Peyer's patch (tissue), 4 donors: ENCODE measurements at places on chromosomes 4 and X. TPM values are rescaled to one million over a fixed set of nuclear protein-coding genes. Genes with fewer than 3 reads are reported as not detected.

GRCh38 chr4:145498430-145498829, 16.8 kb downstream of the SMAD1 start:
- H3K4me1 ChIP-seq: no peaks in the 10 kb centered on the region
- H3K27me3 ChIP-seq: no peaks in the 10 kb centered on the region
- no peak for DNase-seq
- no peak overlapping the region for H3K4me3 ChIP-seq
- H3K27ac ChIP-seq: no peak overlapping the region

The KIT gene
- 9.8 TPM for total RNA-seq

DNA sequence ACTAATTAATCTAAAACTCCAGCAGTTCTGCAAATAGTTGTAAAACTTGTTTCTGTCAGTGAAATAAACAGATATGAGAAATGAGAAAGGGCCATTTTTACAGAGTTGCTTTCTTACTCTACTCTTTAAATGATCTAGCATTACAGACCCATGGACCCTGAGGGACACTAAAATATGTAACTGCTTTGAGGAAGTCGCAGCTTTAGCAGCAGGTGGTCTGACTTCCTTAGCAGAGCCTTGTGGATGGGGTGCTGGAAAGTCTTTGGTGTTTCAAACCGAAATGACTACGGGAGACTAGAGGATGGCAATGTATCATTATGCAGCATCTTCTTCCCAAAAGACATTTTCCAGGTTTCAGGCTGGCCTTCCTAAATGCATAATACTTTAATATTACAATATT, 18.7 kb downstream of the SHISA3 start:
- peaks cover 19% of the 10 kb centered on the region for H3K36me3 ChIP-seq
- H3K27ac ChIP-seq: no peak overlapping the region
- H3K27me3 ChIP-seq: no peaks in the 10 kb centered on the region

DNA sequence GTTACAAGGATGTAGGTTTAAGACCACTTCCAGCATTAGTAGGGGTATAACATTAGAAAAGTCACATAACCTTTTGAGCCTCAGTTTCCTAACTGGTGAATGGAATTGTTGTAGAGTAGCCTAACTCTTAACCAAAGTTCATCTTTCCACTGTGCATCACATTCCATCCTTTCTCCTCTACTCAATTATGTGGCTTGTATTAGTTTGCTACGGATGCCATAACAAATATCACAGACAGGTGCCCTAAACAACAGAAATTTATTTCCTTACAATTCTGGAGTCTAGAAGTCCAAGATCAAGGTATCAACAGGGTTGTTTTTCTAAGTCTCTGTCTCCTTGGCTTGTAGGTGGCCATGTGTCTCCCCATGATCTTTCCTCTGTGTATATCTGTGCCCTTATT, 231.9 kb downstream of the RASL11B start:
- DNase-seq: no peak
- H3K27ac ChIP-seq: no peak overlapping the region
- H3K4me1 ChIP-seq: no peaks in the 10 kb centered on the region
- H3K36me3 ChIP-seq: no peaks in the 10 kb centered on the region
- no peaks in the 10 kb centered on the region for H3K27me3 ChIP-seq
- H3K4me3 ChIP-seq: no peak overlapping the region

DNA sequence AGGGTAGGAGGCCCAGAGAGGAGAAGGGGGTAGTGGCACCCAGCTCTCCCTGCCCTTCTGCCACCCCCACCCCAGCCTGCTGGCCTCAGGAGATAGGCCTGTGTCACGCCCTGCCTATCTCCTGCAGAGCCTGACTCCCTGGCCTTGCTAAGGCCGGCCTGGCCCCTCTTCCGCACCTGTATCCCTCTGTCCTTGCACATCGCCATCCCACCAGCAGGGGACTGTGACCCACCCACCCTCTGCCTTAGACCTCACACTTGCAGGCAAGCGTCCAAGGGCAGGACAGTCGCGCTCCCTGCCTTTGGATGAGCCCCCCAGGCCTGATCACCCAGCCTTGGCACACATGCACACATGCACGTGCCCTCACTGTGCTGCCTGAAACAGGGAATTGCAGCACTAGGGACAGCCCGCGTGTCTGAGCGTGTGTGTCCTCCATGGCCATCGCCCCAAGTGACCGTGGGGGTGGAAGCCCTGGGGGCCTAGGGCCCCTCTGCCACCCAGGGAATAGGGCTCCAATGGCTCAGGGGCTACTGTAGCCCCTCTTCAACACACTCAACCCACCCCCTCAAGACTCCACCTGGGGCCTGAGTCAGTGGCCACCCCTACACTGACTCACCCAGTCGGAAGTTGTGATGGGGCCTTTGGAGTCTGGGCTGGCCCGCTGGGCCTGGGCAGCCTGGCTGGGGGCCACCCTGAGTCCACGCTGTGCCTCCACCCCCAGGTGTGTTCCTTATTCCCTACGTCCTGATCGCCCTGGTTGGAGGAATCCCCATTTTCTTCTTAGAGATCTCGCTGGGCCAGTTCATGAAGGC, 2.1 kb downstream of the SLC6A8 start:
- peak overlapping the region; percentile 58 for H3K4me3 ChIP-seq
- H3K27ac ChIP-seq: peak overlapping the region; percentile 65
- no peaks in the 10 kb centered on the region for H3K36me3 ChIP-seq
- H3K4me1 ChIP-seq: no peaks in the 10 kb centered on the region
- DNase-seq: peak; percentile 43
- no peaks in the 10 kb centered on the region for H3K27me3 ChIP-seq

DNA sequence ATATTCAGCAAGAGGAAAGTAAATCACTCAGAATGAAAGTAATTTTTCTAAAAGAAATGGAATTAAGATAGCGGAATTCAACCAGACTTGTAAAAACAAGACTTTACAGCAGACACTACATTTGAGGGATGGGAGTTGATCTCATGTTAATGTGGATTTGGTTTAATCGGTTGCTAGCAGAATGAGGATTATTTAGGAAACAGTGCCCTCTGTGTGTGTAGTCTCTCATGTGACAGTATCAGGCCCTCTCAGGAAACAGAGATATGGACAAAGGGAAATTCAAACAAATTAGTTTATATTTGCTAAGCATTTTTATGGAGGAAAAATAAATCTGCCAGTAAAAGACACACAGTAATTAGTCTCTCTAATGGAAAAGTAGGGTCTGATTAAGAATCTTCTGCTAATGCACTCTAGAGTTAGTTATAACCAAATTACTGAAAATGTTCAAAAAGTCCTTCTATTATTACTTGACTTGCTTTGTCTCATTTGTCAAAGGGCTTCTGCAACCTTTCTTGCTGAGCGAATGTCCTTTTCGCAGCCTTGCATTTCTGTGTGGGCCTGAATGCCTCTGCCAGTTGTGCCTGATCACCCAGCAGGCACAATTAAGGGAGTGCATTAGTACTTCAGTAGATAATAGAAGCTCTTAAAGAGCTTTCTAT, 1282.3 kb upstream of the TENM3 start:
- no peak for DNase-seq
- no peaks in the 10 kb centered on the region for H3K4me1 ChIP-seq
- no peak overlapping the region for H3K4me3 ChIP-seq
- H3K27ac ChIP-seq: no peak overlapping the region
- no peaks in the 10 kb centered on the region for H3K36me3 ChIP-seq
- H3K27me3 ChIP-seq: no peaks in the 10 kb centered on the region

The PIN4 gene
- total RNA-seq: 6.5 TPM

The SUPT20HL2 gene
- total RNA-seq: not detected

The PSAPL1 gene
- not detected for total RNA-seq

The ABHD18 gene
- 20.5 TPM for total RNA-seq

- H3K27ac ChIP-seq: no peak overlapping the region
- H3K4me1 ChIP-seq: no peaks in the 10 kb centered on the region
- no peak overlapping the region for H3K4me3 ChIP-seq
- H3K36me3 ChIP-seq: no peaks in the 10 kb centered on the region
Measured at GRCh38 chrX:50157545-50158135, 43.2 kb downstream of the AKAP4 start.

The GUCY1B1 gene
- 1.6 TPM for total RNA-seq

DNA sequence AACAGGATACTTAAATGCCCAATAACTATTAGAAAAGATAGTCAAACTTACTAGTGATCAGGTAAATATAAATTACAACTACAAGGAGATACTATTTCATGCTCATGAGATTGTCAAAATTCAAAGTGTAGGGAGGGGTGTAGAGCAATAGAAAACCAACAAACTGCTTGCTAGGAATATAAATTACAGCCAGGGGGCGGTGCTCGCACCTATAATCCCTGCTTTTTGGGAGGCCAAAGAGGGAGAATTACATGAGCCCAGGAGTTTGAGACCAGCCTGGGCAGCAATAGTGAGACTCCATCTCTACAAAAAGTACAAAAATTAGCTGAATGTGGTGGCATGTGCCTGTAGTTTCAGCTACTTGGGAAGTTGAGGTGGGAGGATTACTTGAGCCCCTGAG, 556.5 kb upstream of the NR3C2 start:
- H3K27ac ChIP-seq: no peak overlapping the region
- H3K36me3 ChIP-seq: no peaks in the 10 kb centered on the region
- H3K27me3 ChIP-seq: no peaks in the 10 kb centered on the region
- no peak overlapping the region for H3K4me3 ChIP-seq
- DNase-seq: no peak

GRCh38 chr4:47519239-47519883, 34.3 kb downstream of the ATP10D start:
- no peak overlapping the region for H3K27ac ChIP-seq
- DNase-seq: peak; percentile 36
- no peak overlapping the region for H3K4me3 ChIP-seq
- H3K36me3 ChIP-seq: no peaks in the 10 kb centered on the region

GRCh38 chr4:152089584-152089983, 328.8 kb upstream of the GATB start:
- no peaks in the 10 kb centered on the region for H3K27me3 ChIP-seq
- no peak overlapping the region for H3K27ac ChIP-seq
- no peaks in the 10 kb centered on the region for H3K36me3 ChIP-seq
- H3K4me1 ChIP-seq: no peaks in the 10 kb centered on the region
- no peak for DNase-seq
